Hematopoietic multipotent progenitor cell treated with erythropoietin and hydrocortisone succinate and interleukin-3 and kit ligand, for 15 days (in vitro differentiated cells): ENCODE measurements at places on chromosomes 6 and 20.

GRCh38 chr6:57072108-57072507 is 17.9 kb upstream of the ZNF451 start:
- DNase-seq = no peak

DNA sequence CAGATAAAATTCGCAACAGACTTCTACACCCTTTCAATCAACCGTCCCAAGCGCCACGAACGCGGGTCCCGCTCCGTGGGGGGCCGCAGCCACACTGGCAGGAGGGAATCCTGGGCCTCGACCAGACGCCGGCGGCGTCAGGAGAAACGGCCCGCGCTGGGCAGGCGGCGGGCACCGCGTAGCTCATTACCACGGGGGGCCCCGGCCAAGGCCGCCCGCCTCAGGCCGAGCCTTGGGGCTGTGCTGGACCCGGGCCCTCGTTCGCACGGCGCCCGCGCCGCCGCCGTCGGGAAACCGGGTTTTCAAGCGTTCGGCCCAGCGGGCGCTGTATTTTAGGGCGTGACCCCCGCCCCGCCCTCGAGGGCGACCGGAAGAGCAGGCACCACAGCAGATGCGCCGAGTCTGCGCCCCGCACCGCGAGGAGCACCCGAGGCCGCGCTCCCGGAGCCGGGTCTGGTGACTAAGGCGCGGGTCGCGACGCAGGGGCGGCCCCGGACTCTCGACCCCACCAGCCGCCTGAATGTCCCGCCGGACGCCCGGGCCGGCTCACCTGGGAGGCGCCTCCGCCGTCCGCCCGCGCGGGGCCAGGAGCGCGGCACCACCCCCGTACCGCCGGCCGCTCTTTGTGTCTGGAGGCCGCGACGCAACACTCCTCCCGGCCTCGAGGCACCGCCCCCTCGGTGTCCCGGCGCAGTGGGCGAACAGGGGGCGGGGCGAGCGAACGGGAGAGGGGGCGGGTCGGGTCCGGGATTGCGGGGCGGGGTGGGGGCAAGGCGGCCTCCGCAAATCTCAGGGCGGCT is at the start of gene NINL:
NINL (minus strand) TSS at position 627 of the 800 bp plus-strand sequence. CDS start 58,944 bp downstream, outside the sequence.
- DNase-seq = peak; percentile 7

GRCh38 chr6:167572106-167572505 is 247.2 kb downstream of the TTLL2 start:
- no peak for DNase-seq

DNA sequence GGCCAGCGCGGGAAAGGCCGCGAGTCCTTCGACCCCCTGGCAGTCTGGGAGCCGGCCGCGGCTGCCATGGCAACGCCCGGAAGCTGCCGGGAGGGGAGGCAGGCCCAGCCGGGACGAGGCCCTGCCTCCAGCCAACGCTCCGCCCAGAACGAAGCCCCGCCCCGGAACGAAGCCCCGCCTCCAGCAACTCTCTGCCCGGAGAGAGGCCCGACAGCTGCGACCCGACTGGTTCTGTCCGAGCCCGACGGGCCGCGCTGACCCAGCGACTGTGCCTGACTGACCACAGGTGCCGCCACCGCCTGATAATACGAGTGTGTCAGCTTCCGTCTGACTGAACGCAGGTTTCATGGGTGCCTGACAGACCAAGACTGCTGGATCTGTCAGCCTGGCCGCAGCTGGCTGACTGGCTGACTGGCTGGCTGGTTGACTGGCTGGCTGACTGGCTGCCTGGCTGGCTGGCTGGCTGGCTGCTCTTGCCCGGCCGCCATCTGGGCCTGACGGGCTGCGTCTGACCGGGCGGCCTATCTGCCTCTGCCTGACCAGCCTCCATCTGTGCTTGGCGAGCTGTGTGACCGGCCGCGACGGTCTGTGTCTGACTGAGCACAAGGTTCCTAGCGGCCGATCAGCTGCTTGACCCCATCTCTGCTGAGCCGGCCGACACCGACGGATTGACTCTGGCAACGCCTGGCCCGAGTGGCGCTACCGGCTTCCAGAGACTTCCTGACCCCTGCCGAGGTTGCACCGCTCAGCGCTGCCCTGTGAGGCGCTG is 89.7 kb upstream of the EPB41L1 start:
- peak; percentile 87 for DNase-seq

DNA sequence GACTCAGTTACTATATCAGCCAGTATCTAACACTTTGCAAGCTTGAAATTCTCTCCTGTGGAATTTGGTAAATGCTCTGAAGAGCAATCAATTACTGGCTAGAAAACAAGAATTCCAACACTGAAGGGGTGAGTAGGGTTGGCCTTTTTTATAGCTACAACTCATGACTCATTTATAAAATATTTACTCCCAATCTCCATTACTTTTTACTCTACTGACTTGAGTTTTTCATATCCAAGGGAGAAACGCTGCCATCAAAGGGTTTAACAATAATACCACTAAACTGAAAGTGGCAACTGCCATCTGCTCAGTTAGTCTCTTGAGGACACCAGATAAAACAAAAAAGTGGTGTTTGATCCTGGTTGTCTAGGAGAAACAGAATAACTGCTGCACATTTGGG is 203.1 kb downstream of the UBE3D start:
- no peak for DNase-seq

GRCh38 chr20:38156888-38157634 is 8.0 kb downstream of the TGM2 start:
- no peak for DNase-seq

DNA sequence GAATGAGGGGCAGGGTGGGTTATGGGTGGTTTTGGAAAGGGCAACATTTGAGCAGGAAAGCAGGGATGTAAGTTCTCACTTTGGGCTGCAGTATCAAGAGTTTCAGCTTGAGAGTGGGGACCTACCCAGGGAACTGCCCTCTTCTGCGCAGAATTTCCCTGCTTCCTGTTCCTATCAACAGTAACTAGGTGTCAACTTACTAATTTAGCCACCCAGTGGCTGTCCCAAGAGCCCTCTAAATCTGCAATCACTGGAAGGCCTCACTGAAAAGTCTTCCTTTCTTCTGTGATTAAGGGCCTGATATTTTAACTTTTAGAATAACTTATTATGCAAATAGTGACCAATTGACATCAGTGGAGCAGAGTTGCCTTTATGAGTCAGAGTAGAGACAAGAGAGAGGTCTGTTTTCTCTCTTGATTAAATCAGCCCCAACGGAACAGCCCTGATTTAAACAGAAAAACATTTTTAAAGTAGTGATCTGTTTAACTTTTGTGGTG is 118.2 kb upstream of the RIPOR2 start:
- DNase-seq = no peak

GRCh38 chr6:130680116-130680515 is 147.1 kb upstream of the SMLR1 start:
- no peak for DNase-seq

GRCh38 chr6:148164645-148165044 is 178.0 kb upstream of the SASH1 start:
- no peak for DNase-seq

DNA sequence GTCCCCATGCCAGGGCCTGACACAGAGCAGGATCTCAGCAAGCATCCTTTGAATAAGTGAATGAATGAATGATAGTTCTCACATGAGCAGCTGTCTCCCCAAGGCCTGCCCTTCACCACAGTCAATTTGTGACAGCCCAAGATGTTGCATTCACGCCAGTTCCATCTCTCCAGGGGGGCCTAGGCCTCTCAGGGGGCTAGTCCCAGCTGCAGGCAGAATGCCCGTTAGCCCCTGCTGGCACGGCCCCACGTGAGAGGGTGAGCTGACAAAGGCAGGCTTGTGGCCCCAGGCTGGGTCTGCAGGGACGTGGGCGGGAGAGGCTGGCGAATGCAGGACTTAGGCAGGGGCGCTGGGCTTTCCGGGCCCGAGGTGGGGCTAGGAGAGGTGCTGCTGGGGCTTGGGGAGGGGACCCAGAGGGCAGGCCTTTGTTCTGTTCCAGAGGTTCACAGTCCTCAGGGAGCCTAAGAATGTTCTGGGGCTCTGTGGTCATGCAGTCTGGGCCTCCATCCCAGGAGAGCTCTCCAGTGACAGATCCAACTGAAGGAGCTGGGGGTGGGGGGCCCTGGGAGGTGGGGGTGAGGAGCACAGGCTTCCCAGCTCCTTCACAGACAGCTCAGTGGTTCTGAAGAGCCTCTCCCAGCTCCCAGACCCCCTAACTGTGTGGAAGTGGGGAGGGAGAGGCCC is 30.5 kb upstream of the TLDC2 start:
- no peak for DNase-seq

- peak; percentile 26 for DNase-seq
These were observed 4.5 kb upstream of the CITED2 start for GRCh38 chr6:139378882-139379341.

- no peak for DNase-seq
These were observed 24.6 kb upstream of the RNF217 start for GRCh38 chr6:124937645-124938044.

- no peak for DNase-seq
These were observed 107.1 kb upstream of the ASF1A start for GRCh38 chr6:118786596-118787453.

- DNase-seq = peak; percentile 17
These were observed 905 bp downstream of the PPARD start for GRCh38 chr6:35343092-35343834.

DNA sequence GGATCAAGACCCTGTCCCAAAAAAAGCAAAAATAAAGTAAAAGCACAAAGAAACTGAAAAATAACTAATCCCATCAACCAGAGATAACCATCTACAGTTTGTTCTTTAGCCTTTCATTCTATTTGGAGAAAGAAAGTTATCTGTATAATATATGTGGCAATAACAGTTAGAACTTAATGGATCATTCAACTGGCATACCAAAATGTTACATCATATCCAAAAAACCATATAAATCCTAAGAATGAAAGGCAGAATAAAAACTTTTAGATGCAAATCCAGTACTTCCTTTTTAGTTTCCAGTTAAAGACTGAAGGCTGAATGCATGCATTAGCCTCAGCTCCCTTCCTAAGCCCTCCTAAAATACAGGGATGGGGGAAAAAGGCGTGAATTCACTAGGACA is 25.2 kb downstream of the ILRUN start:
- DNase-seq = no peak

- DNase-seq = no peak
These were observed 154.0 kb downstream of the CLVS2 start for GRCh38 chr6:123150076-123150475.

GRCh38 chr6:7115543-7116231 is 7.9 kb downstream of the RREB1 start:
- no peak for DNase-seq

DNA sequence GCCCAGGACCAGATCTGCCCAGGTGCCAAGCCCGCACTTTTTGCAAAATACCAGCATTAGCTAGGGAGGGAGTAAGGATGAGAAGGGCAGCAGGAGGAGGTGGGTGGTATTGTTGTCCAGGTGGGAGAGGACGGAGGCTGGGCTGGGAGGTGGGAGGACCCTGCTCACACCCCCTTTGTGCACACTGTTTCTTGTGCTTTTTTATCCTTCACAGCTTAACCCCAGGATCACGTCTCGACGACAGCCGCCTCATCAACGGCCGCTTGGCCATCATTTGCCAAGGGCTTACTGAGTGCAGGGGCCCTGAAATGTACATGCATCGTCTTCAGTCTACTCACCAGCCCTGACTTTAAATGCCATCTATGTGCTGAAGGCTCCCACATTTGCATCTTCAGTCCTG is 12.1 kb upstream of the TGM2 start:
- DNase-seq = no peak

- no peak for DNase-seq
These were observed 849 bp downstream of the GSTA4 start for GRCh38 chr6:52994031-52994838.

GRCh38 chr6:137351890-137352289 is 132.7 kb upstream of the IFNGR1 start:
- no peak for DNase-seq
